ENCODE measurements at places on chromosomes 12 and 14. TPM values are rescaled to one million over a fixed set of nuclear protein-coding genes. Genes with fewer than 3 reads are reported as not detected.

OR6C2 gene
- total RNA-seq, result not detected

ADAMTS20 gene
- total RNA-seq, result 0.47 TPM

SMOC1 gene
- total RNA-seq, result 18.6 TPM

NOXRED1 gene
- 0.16 TPM for total RNA-seq

PLBD1 gene
- 2.5 TPM for total RNA-seq

SLC6A15 gene
- 119 TPM for total RNA-seq

PZP gene
- not detected for total RNA-seq

SLC6A12 gene
- total RNA-seq, result 4.4 TPM

POTEG gene
- total RNA-seq, result not detected

CLEC1A gene
- total RNA-seq, result 0.62 TPM

DDN gene
- 9.2 TPM for total RNA-seq

DNA sequence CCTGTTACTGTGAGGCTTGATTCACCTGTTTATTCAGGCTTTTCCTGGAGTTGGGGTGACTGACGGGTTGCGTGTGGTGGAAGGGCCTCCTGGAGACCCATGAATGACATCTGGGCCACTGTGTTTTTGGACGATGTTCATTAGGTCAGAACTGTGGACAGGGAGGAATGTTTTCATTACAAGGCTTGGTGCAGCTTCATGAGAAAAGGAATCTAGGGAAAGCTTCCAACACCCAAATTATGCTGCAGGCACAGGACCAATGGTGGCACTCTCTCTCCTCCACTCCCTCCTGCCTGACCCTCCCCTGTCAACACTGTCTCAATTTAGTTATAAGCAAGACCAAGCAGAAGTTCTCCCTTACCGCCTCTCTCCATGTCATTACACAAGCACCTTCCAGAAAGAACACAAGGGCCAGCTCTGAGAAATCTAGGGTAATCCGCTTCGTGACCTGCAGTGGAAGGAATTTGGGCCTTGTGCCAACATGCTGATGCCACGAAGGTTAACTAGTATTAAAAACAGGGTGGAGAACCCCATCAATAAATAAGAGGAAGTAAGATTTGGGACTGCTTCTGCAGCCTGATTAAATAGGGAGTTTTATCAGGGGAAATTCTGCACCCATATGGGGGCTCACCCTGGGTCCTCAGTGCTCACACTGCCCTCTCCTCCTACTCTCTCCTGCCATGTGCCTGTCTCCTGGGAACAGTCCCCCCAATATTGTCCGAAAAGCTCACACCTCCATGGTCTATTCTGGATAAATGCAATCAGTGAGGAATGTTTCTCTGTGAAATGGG is 200.3 kb downstream of the KTN1 start:
- no peak for DNase-seq

DNA sequence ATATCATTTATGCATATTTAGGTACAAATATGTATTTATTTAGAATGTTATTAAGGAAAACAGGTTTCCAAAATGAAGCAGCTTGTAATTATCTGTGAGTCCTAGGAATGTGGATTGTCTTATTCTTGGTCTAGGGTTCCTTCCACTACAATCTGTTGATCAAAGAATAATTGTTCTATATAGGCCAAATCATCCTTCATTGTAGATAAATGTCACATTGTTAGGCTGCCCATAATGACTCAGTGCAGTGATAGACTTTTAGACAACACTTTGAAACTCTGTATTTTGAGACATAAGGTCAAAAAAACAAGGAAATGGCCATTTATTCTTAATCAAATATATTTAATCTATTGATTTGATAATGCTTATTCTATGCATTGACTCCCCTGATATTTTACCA is 283.0 kb downstream of the ACSS3 start:
- DNase-seq, result no peak

GRCh38 chr14:96038558-96038919 is 623 bp upstream of the C14orf132 start:
- no peak for DNase-seq

DNA sequence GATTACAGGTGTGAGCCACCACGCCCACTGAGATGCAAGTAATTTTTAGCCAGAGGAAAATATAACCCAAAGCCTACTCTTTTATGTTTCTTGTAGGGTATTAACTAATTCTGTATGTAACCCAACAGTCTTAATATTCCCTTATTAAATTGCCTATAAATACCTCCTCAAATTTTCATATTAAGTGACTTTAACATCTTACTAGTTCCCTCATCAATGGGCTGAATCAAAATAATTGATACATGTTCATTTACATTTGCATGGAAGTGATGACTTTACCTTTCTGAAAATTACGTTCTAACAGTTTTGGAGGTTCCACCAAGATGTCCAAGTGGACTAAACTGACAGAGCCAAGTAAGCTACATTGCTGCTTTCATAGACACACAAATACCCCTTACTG is 3.1 kb downstream of the SOS2 start:
- no peak for DNase-seq

DNA sequence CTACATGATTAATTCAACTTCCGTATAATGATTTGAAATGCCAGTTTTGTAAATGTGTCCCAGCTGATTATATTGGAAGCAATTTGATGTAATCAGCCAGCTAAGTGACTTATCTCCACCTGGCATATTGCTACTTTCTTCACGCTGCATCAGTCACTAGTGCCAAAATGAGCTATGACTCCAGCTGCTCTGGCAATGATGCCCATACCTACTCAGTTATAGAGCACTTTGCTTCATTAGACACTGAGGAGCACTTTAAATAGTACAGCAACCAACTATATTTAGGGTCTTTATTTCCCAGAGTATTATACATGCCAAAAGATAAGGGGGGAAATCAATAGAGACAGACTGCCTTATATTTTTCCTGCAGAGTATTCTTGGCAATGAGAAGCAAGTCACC is 67.9 kb upstream of the LIN7A start:
- DNase-seq, result no peak

- DNase-seq, result no peak
These were observed 44.4 kb downstream of the DGLUCY start for GRCh38 chr14:91158091-91158790.

DNA sequence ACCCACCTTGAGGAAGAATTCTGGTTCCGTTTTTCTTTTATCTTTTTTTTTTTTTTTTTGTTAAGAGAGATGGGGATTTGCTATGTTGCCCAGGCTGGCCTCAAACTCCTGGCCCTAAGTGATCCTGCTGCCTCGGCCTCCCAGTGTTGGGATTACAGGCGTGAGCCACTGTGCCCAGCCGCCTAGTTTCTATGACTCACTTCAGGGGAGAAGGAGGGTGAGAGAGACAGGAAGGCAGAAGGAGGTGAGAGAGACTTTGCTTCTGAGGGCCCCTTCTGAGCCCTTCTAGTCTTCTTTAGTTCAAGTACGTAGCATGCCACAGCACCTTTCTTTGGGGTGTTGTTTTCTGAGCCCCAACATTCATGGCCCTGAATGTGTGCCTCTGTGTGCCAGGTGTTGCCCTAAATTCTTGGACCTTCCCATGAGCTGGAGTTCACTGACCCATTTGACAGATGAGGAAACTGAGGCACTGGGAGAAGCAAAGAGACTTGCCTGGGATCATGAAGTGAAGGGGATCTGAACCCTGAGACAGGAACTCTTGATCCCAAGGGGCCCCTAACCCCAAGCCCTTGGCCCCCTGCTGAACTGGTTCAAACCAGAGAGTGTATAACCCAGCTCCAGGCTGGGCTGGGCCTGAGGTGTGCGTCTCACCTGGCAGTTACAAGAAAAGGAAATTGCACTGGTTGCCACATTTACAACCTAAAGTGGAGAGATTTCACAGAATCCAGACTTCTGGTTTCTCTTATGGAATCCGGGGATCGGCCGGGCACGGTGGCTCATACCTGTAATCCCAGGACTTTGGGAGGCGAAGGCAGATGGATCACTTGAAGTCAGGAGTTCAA is 20.8 kb downstream of the SH2B3 start:
- no peak for DNase-seq

- DNase-seq, result no peak
These were observed 18.8 kb upstream of the PIK3C2G start for GRCh38 chr12:18242380-18243089.

DNA sequence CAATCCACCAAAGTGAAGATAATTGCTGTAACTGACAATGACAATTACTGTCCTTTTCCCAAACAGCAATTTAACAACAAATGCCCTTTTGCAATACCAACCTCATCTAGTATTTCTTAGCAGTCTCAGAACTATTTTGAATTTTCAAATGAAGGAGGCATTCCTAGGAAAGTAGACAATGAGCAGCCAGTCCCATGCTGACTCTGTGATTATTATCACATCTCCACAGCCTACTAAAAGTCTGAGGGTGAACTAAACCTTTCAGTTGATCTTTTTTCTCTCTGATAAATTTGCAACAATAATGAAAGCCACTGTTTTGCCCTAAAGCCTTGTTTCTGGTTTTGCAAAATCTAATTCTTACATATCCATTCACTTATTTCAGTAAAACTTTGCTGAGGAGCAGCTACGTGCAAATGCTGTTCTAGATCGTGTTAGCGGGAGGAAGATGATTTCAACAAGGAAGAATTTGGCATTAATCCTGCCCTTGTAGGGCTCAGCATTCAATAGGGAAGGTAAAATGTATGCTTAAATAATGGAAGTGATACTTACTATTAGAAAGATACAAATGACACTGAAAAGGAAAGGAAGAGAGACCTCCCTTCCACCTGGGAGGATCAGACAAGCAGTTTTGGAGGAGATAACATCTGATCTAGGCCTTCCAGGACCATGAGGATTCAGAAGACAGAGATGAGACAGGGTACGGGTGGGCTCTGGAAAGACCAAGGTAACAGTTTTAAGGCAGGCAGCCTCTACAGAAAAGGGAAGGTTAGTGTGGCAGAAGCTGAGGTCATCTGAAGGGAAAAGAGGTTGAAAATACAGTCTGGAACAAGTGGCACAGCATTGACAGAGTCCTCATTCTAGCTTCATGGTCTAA is 47.4 kb downstream of the SLC38A1 start:
- DNase-seq, result no peak

- no peak for DNase-seq
These were observed 123.1 kb downstream of the GALC start for GRCh38 chr14:87869619-87870583.

GRCh38 chr12:104473374-104473983 is 16.7 kb downstream of the CHST11 start:
- no peak for DNase-seq

DNA sequence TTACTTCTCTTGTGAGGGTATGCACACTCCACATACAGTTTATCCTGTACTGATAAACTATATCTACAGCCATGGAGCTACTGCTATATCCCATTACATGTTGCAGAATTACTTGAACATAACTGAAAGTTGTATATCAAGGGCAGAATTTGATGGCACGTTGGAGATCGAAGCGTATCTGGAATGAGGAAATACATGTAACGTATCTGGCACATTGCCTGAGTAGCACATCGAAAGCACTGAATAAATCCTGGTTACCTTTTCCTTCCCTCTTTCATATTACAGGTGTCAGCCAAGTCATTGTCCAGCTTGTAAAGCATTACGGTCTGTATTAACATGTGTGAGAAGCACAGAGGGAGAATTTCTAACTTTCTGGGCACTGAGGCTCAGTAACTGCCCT is 42.1 kb upstream of the LIN7A start:
- no peak for DNase-seq

DNA sequence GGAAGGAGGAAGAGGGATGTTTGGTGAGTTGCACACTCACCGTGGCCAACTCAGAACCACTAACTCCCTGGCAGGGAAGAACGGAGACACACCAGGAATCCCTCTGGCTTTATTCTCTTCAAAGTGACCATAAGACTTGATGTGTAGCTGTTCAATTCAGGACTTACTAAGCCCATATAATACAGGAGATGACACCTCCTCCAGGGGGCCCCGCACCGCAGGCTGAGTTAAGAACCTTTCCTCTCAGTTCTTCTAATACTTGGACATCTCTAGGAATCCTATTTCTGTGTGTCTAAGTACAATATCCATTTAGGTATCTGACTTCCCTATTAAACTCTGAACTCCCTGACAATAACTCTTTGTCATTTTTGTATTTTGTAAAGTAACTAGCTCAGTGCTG is 49.5 kb downstream of the DCAF4 start:
- no peak for DNase-seq

- no peak for DNase-seq
These were observed 49.2 kb downstream of the TESPA1 start for GRCh38 chr12:54935235-54935951.

DNA sequence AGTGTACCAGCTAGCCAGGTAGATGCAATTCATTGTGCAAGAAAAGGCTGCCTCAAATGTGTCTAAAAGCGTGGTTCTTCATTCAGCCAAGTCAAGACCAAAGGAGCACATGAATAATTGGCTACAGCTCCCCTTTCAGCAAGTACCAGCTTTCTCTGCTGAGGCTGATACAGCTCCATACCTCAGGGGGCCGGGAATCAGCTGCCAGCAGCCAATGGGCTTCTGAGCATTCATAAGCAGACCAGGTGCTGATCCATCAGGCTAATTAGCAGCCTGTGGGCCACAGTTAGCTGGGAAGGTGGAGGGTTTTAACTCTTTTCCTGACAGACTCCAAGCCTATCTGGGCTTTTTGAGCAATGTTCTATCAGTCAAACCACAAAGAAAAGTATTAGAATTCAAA is 264.7 kb downstream of the APAF1 start:
- DNase-seq, result no peak

DNA sequence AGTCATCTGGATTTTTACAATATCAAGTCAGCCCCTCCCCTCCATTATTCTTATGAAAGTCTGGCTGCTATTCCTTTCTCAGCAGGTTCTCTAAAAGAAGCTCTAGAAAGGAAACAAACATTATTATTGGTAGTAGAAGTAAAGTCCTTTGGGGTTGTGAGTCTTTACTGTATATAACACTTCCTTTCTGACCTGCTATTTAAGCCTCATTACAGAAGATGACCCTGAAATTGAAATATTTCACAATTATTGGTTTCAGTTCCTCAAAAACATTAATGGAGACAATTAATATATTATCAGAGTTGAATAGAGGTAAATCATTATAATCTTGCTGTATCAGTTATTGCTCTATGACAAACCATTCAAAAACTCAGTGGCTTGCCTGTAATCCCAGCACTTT is 19.3 kb downstream of the PLEKHA5 start:
- DNase-seq, result no peak

DNA sequence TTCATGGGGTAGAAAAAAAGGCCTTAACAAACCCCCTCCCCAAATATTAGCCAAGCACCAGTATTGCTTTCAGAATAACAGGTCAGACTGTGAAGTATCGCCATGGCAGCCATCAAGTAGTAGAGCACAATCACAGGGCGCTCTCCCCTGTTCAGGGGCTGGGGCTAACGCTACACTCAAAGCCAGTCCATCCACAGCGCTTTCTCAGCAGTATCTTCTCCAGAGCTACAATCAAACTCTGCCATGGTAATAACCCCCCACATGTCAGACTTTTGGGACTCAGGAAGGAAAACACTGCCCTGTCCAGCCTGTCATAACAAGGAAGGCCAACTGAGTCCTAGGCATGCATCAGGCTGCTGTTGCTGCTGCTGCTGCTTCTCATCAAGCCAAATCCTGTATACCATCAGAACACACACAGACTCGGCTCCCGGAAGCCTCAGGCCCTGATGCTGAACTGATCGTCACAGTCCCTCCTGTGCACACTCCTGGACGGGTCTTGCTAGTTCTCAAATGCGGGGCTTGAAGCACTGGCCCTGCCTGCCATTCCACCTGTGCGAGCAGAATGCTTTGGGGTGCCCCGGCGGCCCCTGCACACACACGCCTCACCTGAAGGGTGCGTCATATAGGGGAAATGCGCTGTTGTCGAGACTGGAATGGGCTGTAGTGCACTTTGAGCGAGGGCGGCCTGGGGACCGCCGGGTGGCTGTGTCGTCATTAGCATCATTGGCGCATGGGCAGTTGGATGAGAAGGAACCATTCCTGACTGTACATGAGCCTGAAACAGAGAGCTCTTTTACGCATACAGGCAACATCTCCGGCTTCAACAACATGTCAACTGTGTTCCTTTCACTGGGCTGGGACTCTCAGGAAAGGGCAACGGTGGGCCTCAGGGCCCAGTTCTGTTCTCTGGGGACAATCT is 47.6 kb downstream of the SH2B3 start:
- no peak for DNase-seq
